ENCODE measurements at places on chromosomes 4 and X.

DNA sequence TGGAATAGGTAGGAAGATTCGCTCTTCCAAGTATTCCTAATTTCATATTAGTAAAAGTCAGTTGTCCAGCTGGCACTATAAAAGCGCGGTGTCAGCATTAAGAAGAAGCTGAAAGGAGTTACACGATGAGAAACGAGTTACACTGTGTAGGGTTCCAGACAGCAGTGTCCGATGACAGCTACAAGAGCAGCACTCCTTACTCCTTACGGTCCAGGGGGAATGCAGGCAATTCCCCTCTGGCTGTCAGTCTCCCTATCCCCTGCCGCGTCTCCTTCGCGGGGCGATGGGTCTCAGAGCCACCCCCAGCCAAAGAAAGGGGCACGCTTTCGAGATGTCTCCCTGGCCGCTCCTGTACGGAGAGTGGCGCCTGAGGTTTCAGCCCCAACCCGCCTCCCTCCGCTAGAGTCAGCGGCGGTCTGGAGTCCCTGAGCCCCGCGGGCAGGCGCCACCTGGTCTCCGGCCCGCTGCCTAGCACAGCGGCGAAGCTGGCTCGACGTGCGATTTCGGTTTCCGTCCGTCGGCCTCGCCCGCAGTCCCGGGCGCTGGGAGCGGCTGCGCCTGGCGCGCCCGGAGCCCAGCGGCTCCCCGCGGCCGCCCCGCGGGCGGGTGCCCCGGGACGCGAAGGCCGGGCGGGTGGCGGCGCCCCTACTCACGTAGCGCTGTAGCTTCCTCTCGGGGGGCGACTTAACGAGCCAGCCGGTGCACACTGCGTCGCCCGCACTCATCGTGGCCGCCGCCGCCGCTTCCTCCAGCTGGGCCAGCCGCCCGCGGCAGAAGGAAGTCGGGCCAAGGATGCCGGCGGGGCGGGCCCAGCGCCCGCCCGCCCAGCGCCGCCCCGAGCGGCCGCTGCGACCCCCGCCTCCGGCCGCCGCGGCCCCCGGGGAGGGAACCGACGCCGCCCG lies at the start of gene GAB3:
Gene GAB3, minus strand, starts transcription at position 777 of the 902 bp plus-strand sequence. Its CDS starts 52 bp downstream, at position 725.
- no peak for DNase-seq

GRCh38 chrX:155767876-155768769 lies 113.0 kb upstream of the VAMP7 start:
- no peak for DNase-seq

- no peak for DNase-seq
Observed at GRCh38 chr4:3037957-3038461, 36.3 kb downstream of the HTT-AS start.

GRCh38 chrX:53642337-53642736 lies 44.2 kb downstream of the HUWE1 start:
- no peak for DNase-seq

DNA sequence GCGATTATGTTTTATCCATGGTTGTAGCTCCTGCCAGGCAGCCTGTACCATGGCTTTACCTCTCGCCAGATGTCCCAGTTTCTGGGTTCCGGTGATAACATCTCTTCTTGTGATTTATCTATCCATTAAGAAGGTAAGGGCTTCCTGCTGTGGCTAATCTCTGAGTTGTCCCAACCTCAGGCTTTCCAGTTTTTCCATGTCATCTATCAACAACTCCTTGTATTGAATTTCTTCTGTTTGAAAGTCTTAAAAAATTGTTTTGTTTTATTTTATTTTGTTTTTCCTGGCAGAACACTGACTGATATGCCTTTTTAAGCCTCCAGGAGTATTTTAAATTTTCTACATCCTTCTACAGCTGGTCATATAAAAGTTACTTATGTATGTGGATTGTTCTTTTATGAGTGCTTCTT lies 241.9 kb downstream of the ANTXR2 start:
- DNase-seq = no peak

- no peak for DNase-seq
Observed at GRCh38 chrX:40570346-40571093, 10.2 kb upstream of the ATP6AP2 start.

GRCh38 chrX:11408109-11408405 lies 114.8 kb downstream of the AMELX start:
- no peak for DNase-seq

DNA sequence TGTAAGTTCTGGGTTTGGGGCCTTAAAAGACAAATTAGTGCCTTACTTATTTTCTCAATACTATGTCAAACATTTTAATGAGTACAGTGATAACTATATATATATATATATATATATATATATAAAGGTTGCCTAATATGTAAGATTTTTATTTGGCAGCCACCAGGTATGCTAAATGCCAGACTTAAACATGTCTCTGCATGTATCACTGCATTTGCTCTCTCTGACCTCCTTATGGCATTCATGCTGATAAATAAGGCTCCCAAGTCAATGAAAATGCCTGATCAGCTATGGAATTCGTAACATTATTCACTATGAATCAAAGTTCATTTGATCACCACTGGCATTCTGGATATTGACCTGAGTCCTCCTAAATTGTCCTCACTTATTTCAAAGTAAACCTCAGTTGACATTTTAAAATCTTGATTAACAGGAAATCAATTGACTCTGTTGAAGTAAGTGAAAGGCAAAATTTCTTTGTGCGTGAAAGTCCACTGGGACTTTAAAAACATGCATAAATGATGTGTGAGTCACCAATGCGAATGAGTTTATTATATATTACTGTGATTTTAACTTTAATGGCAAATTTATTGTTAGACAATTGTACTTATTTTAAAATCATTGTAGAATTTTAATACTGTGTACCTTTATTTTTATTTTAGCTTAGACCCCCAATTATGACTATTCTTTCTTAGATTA lies 29.2 kb upstream of the AREG start:
- no peak for DNase-seq

DNA sequence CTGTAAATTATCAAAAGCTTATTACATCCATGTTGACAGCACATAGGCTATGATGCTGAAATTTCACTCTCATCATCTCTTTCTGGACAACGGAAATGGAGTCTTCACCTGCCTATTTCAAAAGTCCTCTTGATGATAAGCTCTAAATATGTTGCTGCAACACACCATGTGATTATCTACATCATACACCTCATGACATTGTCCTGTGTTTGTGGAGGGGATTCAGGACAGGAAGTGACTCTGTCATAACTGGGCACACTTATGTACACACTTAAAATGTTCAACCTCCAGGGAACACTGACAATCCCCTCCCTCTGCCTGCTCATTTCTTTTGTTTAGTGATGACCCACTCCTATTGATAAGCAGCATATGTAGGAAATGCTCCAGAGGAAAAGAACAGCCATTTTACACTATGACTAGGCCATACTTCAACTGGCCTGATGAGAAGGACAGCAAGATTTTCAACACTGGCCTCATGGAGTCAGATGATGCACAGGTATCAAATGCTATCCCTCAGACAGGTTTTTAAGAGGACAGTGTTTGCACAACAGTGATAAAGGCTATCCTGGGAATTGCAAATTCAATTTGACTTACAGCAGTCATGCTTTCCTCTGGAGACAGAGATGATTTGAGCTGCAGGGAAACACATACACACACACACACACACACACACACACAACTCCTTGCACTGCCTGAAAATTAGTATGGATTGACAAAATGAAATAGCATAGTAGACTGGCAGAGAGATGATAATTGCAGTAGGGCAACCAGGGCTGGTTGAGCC lies 163.3 kb upstream of the RASGEF1B start:
- no peak for DNase-seq

DNA sequence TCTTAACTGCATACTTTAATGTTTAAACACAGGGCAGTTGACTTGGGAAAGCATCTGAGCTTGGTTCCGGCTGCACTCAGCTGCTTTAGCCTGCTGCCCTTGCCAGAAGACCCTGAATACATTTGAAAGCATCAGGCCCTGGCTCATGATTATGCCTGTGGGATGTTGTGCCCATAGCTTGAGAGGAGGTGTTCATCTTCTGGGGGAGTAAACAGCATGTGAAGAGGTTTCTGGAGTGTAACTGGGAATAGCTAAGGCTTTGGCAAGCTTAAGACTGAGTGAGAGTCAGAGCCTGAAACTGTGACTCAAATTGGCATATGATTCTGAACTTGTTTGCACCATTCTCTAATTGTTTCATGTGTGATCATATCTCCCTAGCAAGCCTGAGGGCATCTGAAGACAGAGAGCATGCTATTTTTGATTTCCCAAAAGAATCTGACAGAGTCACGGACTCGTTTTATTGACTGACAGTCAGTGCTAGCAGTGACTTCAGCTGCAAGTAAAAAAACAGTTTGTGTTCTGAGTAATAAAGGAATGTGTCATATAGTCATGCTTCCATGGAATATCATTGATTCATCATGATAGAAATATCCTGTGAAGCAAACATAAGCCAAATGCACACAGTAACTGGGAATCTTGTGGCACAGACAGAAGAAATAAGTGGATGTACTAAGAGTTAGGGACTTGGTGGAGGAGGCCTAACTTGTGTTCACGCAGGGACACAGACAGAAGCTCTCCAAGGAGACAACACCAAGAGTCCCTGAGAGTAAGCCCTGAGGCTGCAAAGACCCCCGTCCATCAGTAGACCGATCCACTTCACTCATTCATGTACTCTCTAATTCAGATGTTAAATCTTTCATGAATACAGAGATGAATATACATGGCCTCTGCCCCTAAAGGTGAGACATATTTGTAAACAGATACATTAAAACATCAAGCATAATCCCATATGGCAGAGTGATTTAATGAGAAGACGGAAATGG lies 100.7 kb downstream of the SYNPO2 start:
- no peak for DNase-seq

DNA sequence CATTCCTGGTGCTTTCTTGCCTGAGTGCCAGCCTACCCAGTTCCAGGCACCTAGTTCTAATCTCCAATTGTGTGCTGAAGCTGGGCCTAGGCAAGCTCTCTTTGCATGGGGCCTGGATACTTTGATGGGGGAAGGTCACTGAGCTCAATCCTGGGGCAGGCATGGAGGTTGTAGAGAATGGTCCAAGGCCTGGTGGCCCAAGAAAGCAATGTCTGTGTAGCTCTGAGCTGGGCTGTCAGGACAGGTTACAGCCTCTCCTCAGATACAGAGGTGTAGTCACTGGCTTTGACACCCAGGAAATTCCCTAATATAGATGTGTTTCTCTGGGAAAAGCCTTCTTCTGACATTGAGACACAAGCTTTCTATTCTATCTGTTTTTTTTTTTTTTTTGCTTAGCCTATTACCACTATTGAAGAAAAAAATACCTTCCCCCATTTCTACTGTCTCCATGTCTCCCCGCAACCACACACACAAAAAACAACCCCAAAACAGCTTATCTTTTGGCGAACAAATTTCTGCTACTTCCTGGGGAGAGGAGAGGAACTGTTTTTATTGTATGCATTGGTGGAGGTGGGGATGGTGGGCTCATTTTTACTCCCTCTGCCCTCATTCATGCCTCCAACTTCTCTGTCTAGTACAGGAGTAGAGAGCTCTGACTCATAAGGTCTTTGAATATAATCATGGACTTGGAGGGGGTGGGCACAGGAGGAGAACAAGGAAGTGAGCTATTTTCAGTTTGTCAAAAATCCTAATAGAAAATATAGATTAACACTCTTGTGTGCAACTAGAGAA lies 66.7 kb upstream of the DHX15 start:
- DNase-seq = no peak

GRCh38 chr4:118798658-118799057 lies 37.3 kb downstream of the SEC24D start:
- DNase-seq = no peak

DNA sequence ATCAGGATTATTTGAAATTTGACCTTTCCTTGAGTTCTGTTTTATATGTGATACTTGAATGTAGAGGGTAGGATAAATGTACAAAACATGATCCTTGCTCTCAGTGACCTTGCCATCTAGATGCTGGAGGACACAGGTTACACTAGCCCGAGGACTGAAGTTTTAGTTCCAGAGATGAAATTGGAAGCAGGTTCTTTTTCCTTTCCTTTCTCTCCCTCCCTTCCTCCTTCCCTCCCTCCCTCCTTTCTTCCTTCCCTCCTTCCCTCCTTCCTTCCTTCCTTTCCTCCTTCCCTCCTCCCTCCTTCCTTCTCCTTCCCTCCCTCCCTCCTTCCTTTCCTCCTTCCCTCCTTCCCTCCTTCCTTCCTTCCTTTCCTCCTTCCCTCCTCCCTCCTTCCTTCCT lies 54.3 kb downstream of the LRRC66 start:
- DNase-seq = no peak

All from stimulated activated CD8-positive, alpha-beta memory T cell treated with anti-CD3 and anti-CD28 coated beads, Interleukin-4, amount 100 ng/mL, for 1 hour (primary cell).